Right renal pelvis (tissue), 4 donors: ENCODE measurements at places on chromosomes 1 and 21.

DNA sequence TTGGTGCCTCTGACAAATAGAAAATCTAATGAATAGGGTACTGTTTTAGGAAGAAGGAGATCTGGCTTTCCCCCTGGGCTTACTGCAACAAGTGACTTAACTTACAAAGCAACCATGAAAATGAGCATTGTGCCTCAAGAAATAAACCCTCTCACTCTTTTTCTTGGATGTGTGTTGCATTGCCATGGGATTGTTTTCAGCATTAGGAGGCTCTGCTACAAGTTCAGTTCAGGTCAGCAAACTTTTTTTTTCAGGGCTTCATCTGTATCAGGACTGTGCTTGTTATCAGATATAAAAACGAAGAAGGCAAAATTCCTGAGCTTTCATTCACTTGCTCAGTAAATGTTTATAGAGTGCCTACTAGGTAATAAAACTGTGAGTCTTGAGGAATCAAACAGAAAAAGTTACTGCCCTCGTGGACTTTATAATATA is 37.8 kb upstream of the DOCK7 start:
- DNase-seq: no peak

GRCh38 chr1:109644670-109645069 is 11.2 kb upstream of the GSTM4 start:
- DNase-seq: no peak

DNA sequence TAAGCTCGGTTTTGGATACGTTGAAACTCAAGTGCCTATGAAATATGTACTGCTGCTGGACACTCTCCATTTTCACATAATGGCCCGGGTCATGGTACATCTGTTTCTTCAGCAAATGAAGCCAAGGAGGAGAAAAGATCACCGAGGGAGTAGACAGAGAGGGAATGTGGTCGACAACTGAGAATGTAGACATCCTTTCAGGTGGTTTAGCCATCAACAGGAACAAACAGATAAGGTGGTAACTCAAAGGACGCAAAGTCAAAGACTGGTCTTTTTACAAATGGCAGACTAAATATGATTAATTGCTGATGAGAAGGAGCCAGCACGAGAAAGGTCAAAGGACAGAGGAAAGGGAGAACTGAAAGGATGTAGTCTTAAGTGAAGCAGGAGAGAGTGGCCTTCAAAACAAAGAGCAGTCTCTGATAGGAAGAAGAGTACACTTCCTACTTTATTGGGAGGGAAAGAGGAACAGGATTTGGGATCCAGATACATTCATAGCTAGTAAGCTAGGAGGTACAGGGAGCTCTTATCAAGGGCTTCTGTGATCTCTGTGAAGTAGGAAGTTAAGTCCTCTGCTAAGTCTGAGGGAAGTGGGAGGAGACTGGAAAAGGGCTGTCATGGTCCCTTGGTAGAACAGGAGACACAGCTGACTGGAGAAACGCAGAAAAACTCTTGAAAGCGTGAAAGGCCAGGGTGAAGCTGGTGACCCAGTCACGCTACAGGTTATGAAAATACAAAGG is 28.3 kb downstream of the NUP133 start:
- DNase-seq: no peak

DNA sequence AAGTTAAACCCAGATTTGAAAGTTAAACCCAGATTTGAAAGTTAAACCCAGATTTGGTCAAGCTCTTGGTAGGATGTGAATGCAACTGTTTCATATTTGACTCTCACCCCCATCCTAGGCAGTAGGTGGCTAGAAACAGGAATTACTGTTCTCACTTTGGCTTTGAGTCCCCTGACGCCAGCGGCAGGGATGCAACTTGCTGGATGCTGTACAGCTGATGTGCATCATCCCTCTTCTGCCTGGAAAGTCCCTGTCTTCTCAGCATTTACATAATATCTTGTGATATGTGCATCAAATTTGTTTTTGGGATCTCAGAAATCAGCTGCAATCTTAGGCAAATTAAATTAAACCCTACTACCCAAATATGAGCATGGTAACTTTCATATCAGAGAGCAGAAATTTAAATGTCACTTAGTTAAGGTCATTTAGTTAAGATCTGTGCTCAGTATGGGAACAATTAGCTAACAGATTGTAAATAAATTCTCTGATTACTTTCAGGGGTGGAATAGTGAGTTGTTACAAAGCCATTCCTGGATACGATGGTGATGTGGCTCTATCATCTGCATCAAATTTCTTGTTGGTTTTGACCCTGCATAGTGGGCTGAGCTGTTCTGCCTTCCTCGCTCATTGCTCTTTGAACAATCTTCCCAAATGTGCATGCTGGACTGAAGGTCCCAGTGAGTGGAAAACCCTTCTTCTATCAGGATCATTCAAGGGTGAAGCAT is 6.8 kb upstream of the HAO2 start:
- no peak for DNase-seq

DNA sequence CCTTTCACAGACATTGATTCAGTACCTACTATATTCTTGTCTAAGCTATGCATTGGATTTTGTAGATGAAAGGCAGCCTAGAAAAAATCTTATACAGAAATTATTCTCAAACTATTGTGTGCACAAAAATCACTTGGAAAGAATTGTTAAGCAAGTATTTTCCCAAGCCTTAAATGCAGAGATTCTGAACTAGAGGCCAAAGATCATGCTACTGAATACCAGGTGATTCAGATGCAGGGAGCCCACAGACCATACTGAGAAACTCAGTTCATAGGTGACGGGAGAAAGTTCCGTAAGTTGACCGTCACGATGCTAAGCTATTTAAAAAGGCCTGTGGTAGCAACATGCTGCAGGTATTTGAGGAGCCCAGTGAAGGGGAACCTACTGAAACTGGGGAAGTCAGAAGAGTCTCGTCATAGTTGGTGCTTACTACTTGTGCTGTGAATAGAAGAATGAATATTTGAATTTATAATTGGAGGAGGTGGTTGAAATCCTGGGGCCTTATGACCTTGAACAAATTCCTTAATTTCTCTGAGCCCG is 150.8 kb downstream of the NFIA start:
- DNase-seq: no peak

DNA sequence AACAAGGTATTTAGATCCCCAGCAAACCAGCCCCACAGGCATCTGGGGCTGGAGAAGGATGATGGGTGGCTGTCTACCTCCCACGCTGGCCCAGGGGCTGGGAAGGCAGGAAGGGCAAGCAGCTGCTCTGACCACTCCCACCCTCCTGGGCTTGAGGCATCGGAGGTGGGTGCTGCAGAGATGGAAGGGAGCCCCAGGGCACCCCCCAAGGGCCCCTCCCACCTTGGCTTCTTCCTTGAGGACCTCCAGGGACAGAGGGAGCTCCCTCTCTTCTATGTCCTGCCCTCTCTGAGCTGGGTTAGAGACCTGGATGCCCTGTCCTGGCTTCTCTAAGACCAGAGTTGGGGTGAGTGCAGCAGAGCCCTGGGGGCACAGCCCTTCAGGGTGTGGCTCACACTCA is 3.1 kb downstream of the CD52 start:
- DNase-seq: no peak

DNA sequence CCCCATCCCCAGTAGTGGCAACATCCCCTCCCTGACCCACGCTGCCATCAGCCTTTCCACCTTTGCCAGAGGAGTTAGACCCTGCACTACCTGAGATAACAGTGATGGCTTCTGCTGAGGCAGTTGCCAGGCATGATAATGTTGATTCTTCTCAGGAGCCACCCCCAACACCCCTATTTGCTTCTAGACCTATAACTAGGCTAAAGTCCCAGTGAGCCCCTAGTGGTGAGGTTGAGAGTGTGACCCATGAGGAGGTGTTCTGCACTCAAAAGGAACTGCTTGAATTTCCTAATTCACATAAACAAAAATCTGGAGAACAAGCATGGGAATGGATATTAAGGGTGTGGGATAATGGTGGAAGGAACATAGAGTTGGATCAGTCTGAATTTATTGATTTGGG is 159.6 kb upstream of the COL11A1 start:
- no peak for DNase-seq

GRCh38 chr21:32046191-32046590 is 173.4 kb downstream of the HUNK start:
- DNase-seq: no peak

GRCh38 chr1:50422675-50422945 is 633 bp downstream of the DMRTA2 start:
- no peak for DNase-seq

DNA sequence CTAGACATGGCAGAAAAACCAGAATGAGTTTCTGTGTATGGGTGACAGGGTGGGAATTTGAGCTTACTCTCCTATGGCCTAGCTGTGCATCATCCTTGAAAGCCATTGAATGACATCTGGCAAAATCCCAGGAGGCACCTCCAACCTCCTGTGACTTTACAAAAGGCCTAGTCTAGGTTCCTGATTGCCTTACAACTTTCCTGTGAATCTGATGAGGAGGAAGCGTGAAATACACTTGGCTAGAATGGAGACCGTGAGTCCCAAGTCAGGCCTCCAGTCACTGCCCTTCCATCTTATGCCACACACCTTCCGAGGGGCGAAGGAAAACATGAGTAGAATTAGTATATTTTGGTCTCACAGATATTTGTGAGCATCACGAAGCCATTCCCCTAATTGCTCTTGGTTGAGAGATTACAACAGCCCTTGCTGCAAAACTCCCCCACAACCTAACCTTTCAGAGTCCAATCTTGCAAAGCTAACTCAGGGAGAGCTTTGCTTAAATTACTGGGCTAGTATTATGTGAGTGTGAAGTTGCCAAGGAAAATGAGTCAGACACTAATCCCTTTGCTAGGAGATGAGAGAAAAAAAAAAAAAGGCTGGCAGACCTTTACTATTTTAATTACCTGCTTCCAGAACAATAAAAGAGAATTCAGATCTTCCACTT is 36.3 kb upstream of the PAXBP1 start:
- no peak for DNase-seq

- no peak for DNase-seq
Observed at GRCh38 chr1:109918671-109919070, 8.0 kb downstream of the CSF1 start.

- no peak for DNase-seq
Observed at GRCh38 chr1:39890273-39890672, 7.0 kb upstream of the TRIT1 start.

GRCh38 chr21:24204641-24205040 is 1402.6 kb downstream of the MRPL39 start:
- no peak for DNase-seq

- DNase-seq: no peak
Observed at GRCh38 chr21:25980710-25981109, 189.9 kb downstream of the APP start.

GRCh38 chr1:246540738-246541491 is 25.1 kb downstream of the TFB2M start:
- DNase-seq: no peak

- DNase-seq: no peak
Observed at GRCh38 chr1:71944006-71944405, 338.3 kb downstream of the NEGR1 start.

GRCh38 chr1:5978452-5978851 is 13.8 kb downstream of the NPHP4 start:
- DNase-seq: no peak

GRCh38 chr1:56850411-56850810 is 4.2 kb upstream of the C8A start:
- DNase-seq: no peak

DNA sequence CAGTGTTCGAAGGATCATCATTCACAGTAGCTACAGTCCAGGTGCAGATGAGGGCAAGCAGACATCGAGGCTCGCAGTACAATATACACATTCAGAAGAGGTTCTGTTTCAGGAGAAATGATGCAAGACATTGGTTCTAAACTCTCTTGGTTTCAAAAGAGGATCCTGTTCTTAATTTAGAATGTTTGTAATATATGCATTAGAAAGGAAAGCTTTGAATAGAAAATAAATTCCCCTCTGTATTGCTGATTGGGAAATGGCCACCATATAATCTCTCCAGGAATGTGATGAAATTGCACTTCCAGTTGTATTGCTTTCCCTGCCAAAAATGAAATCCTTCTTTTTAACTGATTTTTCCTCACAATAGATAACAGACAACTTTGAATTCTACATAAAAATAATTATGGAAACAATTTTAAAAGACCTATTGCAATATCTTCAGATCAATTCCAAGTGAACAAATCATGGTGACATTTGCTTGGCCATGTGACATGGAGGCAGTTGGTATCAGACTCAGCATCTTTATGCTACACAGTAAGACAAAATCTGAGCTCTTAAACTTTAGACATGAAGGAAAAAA is 27.6 kb upstream of the SIPA1L2 start:
- DNase-seq: no peak

DNA sequence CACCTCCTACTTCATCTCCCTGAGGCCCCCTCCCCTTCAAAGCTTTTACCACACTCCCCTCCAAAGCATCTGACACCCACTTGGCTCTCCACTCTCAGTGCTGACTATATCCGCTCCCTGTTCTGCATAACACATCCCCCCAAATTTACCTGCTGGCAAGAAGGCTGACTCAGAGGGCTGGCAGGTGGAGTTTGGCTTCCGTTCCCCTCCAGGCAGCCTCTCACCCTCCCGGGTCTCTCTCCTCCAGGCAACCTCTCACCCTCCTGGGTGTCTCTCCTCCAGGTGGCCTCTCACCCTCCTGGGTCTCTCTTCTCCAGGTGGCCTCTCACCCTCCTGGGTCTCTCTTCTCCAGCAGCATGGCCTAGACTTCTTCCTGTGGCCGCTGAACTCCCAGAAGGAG is 562.1 kb downstream of the NPHP4 start:
- DNase-seq: no peak

DNA sequence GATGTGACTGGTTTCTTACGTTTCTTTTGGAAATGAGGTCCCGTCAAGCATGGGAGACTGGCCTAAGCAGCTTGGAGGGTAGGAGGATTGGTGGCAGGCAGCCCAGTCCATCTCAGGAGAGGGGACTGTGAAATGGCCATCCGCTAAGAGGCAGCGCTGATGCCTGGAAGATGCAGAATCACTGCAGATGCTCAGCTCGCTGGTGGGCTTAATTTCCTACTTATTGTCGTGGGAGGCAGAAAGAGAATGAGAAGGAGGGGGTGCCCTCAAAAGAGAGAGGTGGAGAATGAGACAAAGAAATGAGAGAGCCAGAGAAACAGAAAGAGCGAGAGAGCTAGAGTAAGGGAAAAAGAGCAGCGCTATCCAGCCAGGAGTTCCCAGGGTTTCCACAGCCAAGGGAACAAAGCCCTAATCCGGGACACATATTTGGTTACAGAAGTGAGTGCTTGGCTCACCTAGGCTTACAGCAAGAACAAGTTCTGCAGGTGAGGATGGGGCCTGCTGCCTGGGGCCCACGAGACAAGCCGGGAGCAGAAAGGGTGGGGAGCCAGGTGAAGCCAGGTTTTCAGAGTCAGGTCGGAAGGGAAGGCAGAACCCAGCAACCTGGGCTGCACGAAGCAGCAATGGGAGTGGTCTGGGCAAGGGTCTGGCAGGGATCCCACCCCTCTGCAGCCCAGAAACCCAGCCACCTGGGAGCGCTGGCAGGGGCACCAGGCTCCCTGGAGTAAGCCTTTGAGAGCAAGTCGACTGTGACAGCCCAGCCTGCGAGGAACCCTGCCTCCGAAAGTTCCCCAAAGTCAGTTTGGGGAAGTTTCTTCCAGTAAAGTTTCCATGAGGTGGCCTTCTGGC is 5.8 kb downstream of the ECE1 start:
- DNase-seq: no peak

- DNase-seq: no peak
Observed at GRCh38 chr1:246269466-246269865, 237.6 kb downstream of the SMYD3 start.

- no peak for DNase-seq
Observed at GRCh38 chr1:186113461-186113860, 261.6 kb downstream of the TPR start.

GRCh38 chr1:17741052-17741451 is 14.1 kb upstream of the ACTL8 start:
- DNase-seq: no peak
